Fibroblast of the aortic adventitia (primary cell): ENCODE measurements at places on chromosomes 2 and 18. TPM values are rescaled to one million over a fixed set of nuclear protein-coding genes. Genes with fewer than 3 reads are reported as not detected.

GPC1 gene
- total RNA-seq, result 44.7 and 69.6 TPM in 2 replicates

NGEF gene
- total RNA-seq, result 1.1 and 17.4 TPM in 2 replicates

LRPPRC gene
- 64.1 and 106 TPM in 2 replicates for total RNA-seq

BIRC6 gene
- 102 and 133 TPM in 2 replicates for total RNA-seq

CABYR gene
- total RNA-seq, result 4.6 and 7.3 TPM in 2 replicates

CNTNAP5 gene
- under 0.01 TPM in 1 of 2 replicates, not detected in the other for total RNA-seq

CDH2 gene
- total RNA-seq, result 38.3 and 64.1 TPM in 2 replicates

ZDBF2 gene
- total RNA-seq, result 11.8 and 20.9 TPM in 2 replicates

REG1B gene
- total RNA-seq, result not detected in 2 replicates

DNA sequence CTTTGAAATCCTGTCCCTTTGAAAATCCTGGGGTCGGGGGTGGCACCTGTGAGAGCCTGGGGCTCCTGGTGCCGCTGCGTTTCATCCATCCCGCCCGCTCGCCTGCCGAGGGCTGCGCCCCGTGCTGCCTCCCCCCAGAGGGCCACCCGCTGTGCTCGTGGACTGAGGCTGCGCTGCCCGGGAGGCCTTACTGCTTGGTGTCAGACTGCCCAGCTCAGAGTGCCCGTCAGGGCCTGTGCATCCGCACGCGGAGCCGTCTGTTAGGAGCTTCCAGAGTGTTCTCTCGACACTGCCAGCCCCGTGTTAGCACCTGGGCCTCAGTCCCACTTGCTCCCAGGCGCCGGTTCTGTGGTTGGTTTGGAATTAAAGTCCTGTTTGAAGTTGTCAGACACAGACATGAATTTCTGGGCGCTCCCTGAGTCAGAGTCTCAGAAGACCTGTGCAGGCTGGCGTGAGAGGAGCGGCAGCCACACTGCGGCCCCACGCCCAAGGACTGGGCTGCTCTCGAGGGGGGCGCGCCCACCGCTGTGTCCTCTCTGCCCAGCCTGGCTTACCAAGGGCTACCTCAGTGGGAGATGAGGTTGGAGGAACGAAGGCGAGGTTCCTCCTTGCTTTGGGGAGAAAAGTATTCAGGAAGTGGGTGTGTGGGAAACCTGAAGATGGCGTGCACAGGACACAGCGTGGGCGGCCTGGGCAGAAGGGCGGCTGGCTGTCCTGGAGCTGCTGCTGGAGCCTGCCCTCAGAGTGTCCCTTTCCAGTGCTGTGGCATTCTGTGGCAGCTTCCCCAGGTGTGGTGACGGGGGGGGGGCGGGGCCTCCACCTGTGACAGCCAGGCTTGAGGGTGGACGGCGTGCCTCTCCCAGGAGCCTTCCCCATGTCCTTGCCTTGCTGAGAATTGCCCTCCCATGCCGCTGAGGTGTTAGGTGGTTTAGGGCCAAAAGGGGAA, 14.1 kb downstream of the DTYMK start:
- no peak for DNase-seq

GRCh38 chr2:201362396-201362795, 5.3 kb upstream of the FLACC1 start:
- DNase-seq, result peak; percentile 16

- peak; percentile 99 for DNase-seq
These were observed 42.1 kb upstream of the EHBP1 start for GRCh38 chr2:62663411-62663810.

DNA sequence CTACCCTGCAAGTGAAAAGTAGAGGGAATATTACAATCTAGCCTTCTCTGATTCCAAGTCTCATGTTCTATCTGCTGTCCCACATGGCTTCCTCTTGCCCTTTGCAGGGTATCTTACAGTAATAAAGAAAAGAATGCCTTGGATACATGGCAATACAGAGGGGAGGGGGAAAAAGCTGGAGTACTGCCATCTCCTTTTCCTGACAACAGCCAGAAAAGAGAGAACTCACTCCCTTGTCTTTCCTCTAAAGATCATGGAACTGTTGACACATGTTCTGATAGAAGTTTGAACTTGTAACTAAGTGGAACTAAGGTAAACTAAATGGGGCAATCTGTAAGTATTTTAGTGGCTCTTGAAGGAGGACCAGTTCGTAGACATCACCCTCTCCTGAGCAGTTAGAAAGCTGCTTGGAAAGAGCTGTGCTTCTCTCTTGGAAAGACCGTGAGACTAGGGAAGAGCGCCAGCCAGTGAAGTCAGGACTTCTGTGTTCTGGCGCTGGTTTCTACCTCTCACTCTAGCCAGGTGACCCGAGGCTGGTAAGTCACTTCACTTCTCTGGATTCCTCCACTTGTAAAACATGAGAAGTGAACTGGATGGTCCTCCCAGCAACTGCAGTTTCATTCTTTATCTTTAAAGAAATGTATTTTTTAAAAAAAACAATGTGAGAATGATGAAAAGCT, 242.3 kb upstream of the FOSL2 start:
- DNase-seq, result peak; percentile 14

- no peak for DNase-seq
These were observed 21.9 kb downstream of the INO80D start for GRCh38 chr2:206064077-206064476.

DNA sequence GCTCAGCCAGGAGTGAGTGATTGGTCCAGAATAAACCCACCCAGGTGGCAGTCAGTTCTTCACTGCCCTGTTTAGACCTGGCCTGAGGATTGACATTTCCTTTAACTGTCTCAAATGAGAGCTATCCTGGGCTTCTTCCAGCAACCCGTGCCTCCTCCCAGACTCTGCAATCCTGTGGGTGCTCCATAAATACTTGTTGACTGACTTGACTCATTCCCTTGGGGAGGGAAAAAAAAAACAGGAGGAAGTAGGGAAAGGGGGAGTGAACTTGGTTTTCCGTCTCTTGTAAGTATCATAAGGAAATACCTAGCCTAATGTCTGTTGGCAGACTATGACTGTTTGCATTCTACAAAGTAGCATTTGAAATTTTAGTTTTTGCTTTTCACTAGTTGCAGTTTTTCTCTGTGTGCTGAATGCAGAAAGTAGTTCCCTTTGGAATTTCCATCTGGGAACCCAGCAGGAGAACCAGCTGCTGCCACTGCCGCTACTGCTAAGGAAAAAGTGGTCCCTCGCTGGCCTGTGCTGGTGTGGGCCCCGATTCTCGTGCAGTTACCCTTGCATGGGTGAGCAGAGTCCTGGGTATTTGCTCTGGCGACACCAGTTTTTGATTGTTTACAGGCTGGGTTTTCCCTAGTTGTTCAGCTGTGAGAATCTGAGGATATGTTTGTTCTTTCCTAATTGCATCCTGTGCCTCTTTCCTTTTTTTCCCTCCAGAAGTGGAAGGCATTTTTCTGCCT, 78.8 kb downstream of the TGOLN2 start:
- DNase-seq, result peak; percentile 97

- DNase-seq, result no peak
These were observed 13.5 kb upstream of the DARS1 start for GRCh38 chr2:135998879-135999278.

DNA sequence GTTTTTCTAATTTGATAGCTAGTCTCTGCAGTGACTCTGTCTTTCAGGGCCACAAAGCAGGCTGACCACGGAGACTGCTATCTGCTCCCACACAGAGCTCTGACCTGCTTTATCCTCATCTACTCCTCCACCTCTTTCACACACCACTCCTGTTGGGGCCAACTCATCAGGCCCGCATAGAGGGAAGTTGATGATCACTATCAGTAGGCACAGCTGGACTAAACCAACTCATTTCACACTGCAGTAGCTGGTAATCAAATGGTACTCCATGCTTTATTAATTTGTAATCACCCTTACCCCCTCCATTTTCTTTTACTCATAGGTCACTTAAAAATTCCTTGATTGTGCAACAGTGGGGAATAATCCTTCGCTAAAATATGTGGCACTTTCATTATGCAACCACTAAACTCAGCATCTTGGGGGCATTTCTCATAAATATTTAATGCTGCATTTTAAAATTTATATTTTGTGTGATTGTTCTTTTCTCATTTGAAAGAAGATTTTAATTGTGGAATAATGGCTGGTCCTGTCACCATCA, 249.8 kb upstream of the GCFC2 start:
- no peak for DNase-seq

- DNase-seq, result no peak
These were observed 33.1 kb upstream of the GTF2A1L start for GRCh38 chr2:48584551-48584950.

DNA sequence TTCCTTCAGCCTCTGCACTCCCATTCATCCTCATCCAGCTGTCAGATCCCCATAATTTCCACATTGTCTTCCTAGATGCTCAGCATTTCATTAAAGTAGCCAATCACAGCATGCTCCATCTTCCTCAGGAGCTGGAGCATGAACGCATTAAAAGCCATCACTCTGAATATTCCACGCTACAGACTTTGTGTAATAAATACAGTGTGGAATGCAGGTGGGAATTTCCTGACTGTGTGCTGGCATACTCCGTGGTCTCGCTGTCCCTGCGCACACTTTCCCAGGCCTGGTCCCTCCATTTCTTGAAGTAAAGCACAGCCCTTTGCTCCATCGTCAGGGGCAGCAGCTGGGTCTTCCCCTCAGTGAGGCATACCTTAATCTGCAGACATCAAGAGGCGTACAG, 123.7 kb upstream of the NCK2 start:
- no peak for DNase-seq

DNA sequence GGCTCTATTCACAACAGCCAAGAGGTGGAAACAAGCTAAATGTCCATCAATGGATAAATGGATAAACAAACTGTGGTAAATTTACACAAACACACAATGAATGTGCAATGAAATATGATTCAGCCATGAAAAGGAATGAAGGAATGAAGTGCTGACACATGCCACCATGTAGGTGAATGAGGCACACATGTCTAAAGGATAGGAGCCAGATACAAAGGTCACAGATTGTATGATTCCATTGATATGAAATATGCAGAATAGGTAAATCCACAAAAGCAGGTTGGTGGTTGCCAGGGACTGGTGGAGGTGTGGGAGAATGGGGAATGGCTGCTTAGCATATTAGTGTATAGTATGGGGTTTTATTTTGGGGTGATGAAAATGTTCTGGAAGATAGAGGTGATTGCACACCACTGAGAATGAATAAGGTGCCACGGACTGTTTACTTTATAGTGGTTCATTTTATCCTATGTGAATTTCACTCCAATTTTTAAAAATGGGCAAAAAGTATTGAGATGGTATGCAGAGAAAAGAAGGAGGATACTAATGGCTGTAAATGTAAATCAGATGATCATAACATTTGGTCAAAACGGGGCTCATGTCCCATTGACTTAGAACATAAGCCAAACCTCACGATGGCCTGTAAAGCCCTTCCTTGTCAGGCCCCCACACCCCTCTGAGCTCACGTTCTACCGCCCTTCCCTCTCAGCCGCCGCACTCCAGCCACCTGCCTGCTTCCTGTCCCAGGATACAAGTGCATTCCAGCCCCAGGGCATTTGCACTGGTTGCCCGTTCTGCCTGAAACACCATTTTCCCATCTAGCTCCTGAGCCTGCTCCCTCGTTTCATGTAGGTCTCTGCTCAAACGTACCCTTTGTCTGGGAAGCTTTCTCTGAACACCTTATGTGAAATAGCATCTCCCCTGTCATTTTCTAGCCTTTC, 165.5 kb downstream of the DDX1 start:
- DNase-seq, result no peak

GRCh38 chr2:237159006-237159911, 73.6 kb downstream of the COPS8 start:
- no peak for DNase-seq

DNA sequence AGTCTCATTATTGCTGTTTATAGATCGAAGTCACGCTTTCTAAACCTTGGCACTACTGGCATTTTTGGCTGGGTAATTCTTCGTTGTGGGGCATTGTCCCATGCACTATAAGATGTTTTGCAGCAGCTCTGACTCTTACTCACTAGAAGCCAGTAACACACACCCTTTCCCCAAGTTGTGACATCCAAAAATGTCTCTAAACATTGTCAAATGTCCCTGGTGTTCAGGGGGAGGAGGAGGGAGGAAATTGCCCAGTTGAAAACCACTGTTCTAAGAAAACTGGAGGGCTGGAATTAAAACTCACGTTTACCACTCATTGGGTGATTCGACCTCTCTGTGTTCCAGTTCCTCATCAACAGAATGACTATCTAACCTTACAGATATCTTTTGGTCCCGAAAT, 115.7 kb upstream of the KLF7 start:
- no peak for DNase-seq

GRCh38 chr2:99088017-99088416, 53.5 kb upstream of the C2orf15 start:
- no peak for DNase-seq

DNA sequence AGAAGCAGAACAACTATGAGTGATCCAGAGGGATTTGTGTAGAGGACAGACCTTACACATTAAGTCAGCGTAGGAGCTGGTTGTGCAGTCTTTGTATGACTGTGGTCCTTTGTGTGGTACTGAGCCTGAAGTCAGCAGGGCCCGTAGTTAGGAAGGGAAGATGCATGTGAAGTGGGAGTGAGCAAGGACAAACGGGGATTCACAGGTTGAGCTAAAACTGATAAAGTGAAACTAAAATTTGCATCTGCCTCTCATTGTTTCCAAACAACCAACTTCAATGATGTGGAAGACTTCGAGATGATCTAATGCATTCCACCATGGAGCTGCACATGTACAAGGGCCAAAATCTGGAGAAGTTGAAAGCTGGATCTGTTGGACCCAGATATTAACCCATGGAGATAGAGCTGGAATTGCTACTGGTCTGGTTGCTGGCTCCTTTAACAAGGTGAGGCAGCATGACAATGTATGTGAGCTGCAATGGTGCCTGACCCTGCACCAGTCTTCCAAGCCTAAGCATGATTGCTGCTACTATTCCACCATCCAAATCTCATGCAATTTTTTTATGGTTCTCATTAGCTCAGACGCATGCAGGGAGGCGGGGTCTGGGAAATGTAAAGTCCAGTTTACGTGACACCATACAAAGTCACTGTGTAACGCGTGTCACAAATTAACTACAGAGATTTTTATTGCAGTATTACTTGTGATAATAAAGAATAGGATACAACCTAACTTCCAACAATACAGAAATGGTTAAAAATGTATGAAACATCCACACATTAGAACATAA, 12.1 kb upstream of the CYBRD1 start:
- no peak for DNase-seq

GRCh38 chr2:79573895-79574674, 61.2 kb downstream of the CTNNA2 start:
- DNase-seq, result no peak

GRCh38 chr2:54047091-54047490, 68.3 kb upstream of the ACYP2 start:
- no peak for DNase-seq

DNA sequence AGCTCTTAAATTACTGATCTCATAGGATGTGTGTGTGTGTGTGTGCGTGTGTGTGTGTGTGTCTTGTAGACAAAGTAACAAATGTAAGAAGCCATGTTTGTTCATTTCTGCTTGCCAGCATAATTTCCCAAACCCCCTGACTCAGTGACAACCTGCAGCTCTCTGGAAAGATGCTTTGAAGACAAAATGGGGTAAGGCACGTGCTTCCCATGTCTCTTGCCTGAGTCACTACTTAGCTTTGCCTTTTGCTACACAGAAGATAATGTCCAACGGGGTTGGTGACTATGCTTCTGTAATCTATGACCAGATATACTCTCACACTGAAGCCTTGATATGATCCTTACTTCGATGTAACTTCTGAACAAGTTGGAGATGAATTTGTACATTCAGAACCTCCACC, 332.0 kb downstream of the SLC4A3 start:
- DNase-seq, result peak; percentile 7
